CD8-positive, alpha-beta T cell (primary cell): ENCODE measurements at places on chromosomes 11 and 22.

DNA sequence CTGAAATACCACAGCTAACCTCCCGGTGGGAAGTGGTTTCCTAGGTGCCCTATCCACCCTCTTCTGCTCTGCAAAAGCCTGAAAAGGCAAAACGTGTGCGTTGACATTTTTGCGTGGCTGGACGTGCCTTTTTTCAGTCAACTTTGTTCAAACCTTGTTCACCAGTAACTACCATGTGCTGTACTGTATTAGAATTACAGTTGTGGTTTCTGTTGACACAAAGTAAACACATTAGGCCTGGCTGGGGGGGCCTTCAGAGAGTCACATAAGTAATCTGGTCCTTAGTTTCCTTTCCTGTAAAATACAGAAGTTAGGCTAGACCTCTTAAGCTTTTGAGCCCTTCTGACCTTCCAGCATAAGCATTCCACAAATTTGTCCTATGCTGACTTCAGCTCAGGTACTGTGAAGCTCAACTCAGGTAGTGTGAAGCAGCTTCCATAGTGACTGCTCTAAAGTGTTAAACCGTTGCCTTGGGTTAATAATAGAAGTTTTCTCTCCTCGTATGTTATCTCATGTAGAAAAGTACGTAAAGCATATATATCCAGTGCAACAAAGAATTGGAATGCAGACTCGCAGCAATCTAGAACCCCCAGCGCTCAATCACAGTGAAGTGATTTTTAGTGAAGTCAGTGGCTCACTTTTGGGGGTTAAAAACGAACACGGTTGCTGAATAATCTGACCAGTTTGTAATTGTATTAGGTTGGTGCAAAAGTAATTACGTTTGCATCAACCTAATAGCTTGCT is 1.8 kb downstream of the EWSR1 start:
- DNase-seq: no peak

- no peak for DNase-seq
Observed at GRCh38 chr11:64771861-64772260, 6.5 kb downstream of the SF1 start.

DNA sequence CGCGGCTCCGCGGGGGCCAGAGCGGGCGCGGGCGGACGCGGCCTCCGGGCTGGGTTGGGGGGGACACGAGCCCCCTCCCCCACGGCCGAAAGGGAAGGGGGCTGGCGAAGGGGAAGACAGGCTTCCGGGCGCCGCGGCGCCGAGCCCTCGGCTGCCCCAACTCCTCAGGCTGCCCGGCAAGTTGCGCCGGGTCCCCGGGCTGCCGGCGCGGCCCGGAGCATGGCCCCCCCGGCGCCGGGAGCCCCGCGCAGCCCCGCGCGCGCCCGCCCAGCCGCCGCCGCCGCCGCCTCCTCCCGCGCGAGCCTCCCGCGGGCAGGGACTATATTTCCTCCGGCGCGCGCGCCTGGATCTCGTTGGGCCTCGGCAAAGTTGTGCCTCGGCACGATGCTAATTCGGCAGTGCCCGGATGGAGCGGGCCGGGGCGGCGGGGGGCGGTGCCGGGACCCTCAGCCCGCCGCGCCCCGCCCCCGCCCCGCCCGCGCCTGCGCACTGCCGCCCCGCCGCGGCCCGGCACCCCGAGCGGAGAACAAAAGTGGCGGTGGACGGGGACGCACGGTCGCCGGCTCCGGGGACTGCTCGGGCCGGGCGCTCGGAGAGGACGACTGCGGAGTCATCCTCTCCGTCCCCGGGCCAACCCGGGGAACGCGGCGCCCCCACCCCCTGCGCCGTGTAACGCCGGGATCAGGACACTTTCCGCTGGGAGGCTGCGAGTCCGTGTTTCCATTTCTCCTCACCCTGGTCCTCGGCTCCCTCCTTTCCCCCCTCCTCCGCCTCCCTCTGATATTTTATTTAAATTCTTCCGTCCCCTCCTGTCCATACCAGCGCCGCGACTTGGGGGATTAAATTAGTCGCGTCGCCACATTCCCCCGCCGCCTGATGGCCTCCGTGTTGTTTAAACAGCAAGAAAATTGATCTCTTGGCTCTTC is at the start of gene PHF21B:
PHF21B (minus strand) TSS at position 400 of the 926 bp plus-strand sequence. CDS start 456 bp downstream, outside the sequence.
- DNase-seq: no peak

- DNase-seq: no peak
Observed at GRCh38 chr22:39468487-39469325, 11.9 kb downstream of the MGAT3 start.

DNA sequence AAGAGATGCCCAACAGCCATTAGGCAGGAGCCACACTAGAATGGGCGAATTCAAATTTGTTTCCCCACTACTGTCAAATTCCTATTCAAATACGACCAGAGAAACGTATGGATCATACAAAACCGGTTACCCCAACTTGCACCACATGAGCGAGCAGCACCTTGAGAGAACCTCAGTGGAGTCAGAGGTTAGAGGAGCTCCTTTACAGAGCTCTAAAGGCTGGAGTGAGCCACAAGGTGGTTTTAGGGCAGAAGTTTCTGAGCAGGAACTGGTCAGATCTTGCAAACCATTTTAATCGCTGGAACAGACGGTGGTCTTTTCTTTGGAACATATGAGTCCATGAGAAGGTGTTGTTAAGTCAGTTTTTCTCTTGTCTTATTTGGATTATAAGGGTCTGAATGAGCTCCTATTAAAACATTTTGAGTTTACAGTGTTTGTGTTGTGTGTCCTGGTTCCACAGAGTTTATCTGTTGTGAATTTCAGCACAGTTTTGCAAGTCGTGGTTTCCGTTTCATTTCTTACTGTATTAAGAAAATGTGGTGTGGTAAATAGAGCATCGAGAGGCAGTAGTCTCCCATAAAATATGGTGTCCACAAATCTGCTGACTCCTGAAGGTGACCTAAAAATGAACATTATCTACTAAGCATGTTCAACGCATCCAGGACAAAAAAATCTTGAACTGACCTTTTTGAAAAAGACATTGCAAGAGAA is 471.7 kb downstream of the NTM start:
- DNase-seq: no peak

DNA sequence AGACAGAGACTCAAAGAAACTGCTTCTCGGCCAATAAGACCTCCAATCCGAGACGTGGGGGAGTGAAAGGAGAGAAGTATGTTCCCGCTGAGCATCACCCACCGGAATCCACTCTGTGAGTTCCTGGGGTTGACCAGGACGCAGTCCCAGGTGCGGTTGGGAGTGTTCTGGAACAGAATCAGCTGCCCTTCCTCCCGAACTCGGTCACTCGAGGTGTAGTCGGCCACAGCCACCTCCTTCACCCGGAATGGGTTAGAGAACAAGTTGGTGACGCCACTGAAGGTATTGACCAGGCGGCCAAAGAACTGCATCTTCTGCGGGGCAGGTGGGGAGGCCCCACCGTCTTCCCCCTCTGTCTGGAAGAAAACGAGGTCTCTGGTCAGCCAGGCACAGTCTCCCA is 12.5 kb downstream of the PLA2G6 start:
- DNase-seq: no peak
